AG09319 (cell line): ENCODE measurements at places on chromosomes 12 and 14.

DNA sequence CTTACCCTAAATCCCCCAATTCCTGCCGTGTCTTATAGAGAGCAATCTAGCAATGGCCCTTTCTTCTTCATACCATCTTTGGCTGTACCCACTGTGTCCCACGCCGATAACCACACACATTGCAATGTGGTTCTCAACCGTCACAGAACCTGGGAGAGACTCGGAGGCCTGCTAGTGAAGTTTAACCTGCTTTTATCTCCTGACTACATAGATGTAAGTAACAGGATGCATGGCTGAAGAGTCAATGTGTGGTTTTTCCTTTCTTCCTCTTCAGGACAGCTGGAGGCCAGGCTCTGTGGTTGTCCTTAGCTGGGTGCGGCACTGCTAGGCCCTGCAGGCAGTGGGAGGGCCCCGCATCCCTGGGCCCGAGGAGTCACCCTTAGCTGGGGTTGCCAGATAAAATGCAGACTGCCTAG, 51.3 kb downstream of the ZNF664 start:
- DNase-seq: no peak

DNA sequence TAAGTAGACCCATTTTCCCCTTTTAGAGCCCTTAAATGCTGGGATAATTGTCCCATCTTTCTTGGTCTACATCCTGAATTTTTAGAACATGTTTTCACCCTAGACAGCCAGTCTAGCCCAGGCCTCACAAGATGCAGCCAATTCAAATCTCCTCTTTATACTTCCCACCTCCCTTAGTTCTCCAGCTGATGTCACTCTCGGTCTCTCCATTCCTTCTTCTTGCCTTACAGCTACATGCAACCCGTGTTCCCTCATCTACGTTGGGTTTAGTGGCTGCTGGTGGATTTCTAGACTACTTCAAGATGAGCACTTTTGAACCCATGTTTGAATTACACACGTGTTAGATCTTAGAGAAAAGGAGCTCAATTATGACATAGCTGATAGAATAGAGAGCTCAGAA, 132.0 kb downstream of the PPM1H start:
- DNase-seq: no peak

- DNase-seq: no peak
These were observed 53.3 kb downstream of the BCAT1 start for GRCh38 chr12:24895612-24896011.

DNA sequence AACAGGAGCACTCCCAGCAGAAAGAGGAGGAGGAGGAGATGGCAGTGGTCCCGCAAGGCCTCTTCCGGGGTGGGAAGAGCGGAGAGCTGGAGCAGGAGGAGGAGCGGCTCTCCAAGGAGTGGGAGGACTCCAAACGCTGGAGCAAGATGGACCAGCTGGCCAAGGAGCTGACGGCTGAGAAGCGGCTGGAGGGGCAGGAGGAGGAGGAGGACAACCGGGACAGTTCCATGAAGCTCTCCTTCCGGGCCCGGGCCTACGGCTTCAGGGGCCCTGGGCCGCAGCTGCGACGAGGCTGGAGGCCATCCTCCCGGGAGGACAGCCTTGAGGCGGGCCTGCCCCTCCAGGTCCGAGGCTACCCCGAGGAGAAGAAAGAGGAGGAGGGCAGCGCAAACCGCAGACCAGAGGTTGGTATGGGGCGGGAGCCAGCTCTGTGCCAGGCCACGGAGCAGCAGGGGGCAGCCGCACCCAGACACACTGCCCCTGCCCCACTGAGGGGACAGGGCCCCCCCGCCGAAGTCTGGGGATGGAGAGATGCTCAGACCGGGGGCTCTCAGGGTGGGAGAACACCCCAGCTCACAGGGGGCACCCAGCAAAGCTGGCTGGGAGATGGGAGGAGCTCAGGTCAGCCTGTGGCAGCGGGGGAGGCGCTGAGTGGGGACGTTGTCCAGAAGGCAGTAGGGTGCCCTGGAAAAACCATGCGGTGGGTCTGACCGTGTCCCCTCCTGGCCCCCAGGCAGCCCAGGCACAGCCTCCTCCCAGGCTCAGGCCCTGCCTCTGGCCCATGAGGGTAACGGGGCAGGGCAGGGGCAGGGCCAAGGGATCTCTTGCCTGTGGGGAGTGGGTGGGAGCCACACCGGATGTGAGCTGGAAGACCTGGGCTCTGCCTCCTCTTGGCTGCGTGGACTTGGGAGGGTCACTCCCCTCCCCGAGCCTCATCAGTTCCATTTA, 9.8 kb downstream of the CHGA start:
- DNase-seq: no peak

DNA sequence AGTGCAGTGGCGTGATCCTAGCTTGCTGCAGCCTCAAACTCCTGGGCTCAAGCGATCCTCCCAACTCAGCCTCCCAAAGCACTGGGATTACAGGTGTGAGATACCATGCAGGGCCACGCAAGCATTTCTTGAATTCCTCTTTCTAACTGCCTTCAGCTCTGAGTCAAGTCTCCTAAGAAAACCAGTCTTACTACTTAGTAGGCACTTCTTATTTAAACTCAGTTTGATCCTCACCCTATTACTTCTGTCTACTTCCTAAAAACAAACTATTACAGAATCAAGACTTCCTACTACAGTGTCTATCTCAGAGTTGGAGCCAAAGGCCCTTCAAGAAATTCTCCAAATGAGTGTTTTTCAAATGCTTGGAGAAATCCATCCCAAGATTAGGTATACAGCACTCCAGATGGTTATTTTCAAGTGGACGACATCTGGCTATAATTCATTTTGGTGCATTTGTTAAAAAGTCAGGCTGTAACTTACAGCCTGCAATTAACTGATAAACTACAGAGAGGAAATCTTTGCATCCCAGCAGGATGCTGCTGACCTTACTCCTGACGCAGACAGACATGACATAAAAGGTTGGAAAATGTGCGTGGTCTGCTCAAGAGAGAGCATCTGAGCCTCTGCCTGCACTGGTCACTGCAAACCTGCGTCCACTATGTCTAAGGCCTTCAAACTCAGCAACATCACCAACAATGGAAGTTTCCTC, 34.7 kb downstream of the SSH1 start:
- no peak for DNase-seq

DNA sequence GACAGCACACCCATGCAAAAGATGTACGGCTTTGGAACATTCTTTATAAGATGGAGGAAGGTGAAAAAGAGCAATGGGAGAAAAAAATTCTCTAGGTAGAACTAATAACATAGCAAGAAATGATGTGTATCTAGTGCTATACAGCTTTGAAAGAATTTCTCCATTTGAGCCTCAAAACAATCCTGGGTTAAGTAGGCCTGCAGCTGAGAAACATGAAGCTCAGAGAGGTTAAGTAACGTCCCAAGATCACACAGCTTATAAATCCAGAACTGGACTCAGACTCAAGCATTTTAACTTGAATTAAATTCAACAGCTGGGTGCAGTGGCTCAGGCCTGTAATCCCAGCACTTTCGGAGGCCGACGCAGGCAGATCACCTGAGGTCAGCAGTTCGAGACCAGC, 32.9 kb downstream of the TTC7B start:
- no peak for DNase-seq

DNA sequence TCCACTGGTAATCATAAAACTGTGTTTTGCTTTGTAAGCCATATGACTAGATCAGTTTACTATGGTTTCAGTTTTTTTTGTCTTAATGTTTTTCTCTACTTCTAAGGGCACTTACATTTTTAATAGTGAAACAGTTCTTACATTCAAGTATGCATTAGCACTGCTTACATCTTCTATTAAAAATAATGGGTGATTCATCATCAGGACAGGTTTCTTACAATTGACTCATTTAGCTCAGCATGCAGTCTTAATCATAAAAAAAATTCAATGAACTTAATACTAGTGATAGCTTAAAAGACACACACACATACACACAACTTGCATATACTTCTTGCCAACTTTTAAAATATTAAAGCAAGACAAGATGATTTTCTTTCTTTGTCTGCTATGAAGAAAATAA, 845.7 kb upstream of the USP15 start:
- no peak for DNase-seq

- no peak for DNase-seq
These were observed 526.6 kb upstream of the CCDC196 start for GRCh38 chr14:65959563-65960024.

- no peak for DNase-seq
These were observed 14.8 kb downstream of the EMP1 start for GRCh38 chr12:13211191-13211858.

- no peak for DNase-seq
These were observed 33.6 kb downstream of the TNFAIP2 start for GRCh38 chr14:103156651-103157378.

GRCh38 chr12:107515446-107515958, 170.1 kb upstream of the PWP1 start:
- DNase-seq: peak; percentile 39

GRCh38 chr14:38129705-38130104, 78.0 kb upstream of the SSTR1 start:
- no peak for DNase-seq

- no peak for DNase-seq
These were observed 88.3 kb downstream of the KIF26A start for GRCh38 chr14:104226421-104227383.

- no peak for DNase-seq
These were observed 2.2 kb upstream of the TC2N start for GRCh38 chr14:91869556-91869955.

- DNase-seq: no peak
These were observed 184.8 kb upstream of the RTL1 start for GRCh38 chr14:101088395-101088667.

GRCh38 chr12:124673801-124674617, 106.6 kb upstream of the NCOR2 start:
- DNase-seq: no peak

DNA sequence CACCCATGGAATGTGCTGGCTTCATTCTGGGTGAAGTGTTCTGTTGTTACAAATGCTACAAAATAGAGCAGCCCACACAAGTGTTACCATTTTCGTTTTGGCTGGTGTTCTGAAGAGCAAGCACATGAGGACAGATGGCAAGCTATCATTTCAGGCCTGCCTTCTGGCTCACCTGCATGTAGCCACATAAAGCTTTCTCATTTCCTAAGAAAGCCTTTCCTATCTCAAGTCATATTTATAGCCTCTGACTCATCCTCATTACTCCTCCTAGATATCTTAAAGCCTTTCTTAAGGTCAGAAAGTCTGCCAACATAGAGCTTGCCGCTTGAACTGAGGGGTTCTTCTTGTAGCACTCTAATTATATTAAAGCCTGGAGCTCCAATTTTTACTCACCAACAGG, 89.0 kb downstream of the PTPRR start:
- no peak for DNase-seq

GRCh38 chr12:78395961-78396360, 468.6 kb upstream of the SYT1 start:
- no peak for DNase-seq

- DNase-seq: no peak
These were observed 160.7 kb downstream of the ETV6 start for GRCh38 chr12:11810206-11810545.

- DNase-seq: peak; percentile 90
These were observed 11.0 kb downstream of the ZNF219 start for GRCh38 chr14:21087294-21088091.

DNA sequence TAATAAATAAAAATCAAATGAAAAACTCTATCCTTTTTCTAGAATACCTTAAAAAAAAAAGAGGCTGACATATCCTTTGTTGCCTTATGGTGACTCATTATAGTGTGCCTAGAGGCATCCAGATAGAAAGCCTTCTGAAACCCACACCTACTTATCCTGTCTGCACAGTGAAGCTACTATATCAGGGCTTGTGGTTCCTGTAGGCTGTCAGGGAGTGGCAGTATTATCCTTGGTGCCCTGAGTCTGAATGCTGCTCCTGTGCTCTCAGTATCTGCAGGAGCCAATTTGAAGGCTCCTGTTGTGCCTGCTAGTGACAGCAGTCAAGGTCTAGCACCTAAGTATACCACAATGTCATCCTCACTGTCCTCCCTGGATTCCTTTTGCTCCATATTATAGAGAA, 168.4 kb upstream of the AVPR1A start:
- no peak for DNase-seq

DNA sequence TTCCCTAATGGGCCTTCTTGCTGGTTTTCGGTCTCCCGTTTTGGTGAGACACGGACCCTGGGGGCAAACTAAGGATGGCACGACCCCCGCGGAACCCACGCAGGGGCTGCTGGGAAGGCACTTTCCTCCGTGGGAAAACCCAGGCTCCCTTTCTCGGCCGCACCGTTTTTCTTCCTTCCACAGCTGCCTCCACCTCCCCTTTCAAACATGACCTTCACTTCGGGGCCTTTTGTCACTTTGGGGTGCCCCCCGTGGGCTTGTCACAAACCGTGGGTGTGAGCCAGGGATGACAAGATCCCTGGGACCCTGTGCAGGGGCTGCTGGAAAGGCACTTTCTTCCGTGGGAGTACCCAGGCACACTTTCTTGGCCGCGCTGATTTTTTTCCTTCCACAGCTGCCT, 268.7 kb downstream of the ALG10 start:
- no peak for DNase-seq

GRCh38 chr12:70813559-70813958, 107.0 kb downstream of the PTPRR start:
- DNase-seq: no peak

DNA sequence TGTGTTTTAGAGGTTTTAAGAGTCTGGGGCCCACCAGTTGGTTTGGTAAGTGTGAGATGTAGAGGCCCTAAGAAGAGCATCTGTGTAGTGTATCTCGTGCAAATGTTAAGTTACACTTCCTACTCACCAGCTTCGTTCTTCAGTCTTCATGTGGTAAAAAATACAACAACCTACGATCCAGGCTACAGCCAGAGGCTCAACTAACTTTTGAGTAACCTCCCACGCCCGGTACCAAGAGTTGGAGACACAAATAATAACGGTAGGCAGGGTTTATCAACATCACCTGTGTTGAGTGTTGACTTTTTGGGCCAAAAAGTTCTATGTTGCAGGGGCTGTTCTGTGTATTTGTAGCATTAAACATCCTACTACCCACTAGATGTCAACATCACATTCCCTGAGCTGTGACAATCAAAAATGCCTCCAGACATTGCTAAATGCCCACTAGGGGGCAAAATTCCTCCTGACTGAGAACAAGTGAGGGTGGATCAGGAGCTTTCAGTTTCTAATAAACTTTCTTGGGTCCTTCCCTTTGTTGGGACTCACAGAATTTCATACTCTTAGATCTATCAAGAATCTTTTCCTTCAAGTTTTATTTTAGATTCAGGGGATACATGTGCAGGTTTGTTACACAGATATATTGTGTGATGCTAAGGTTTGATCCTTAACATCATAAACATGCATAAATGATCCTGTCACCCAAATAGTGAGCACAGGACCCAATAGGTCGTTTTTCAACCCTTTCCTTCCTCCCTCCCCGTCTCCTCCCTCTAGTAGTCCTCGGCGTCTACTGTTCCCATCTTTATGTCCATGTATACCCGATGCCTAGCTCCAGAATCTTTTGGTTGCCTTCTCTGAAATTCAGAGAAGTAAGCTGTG, 94.7 kb downstream of the SLC2A13 start:
- peak; percentile 36 for DNase-seq

GRCh38 chr12:25995906-25996305, 37.4 kb downstream of the RASSF8 start:
- no peak for DNase-seq

DNA sequence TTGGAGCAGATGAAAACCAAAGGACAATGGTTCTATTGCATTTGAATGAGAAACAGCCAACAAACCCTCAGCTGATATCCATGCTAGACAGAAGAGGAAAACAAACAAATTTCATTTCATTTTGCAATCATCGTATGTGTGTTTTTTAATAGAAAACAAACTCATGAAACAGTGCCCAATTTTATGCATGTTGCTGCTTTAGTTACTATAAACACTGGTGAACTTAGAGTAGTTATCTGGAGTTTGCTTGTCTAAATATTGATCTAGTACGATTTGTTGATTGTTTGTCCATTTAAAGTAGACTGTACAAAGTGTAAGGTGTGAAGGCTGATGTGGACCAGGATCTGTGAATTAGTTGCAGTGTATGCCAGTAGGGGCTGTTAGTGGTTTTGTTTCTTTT, 166.6 kb downstream of the KITLG start:
- no peak for DNase-seq
